Stimulated activated CD4-positive, alpha-beta T cell treated with anti-CD3 and anti-CD28 coated beads, Interleukin-1b, Interleukin-23, amount 100 ng/mL, for 1 hour (primary cell): ENCODE measurements at places on chromosomes 7 and 10.

DNA sequence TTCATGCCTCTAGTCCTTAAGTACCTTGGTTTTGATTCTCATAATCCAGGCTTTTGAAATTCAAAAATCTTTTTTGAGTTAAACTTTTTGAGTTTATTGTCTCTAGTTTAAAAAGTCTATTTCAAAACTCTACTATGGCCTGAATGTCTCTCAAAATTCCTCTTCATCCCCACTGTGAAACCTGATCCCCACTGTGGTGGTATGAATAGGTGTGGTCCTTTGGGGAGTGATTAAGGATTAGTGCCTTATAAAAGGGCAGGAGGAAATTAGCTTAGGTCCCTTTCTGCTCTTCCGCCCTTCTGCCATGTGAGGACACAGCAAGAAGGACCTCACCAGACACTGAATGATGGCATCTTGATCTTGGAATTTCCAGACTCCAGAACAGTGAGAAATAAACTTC lies 44.1 kb upstream of the JAZF1 start:
- no peak for DNase-seq

- no peak for DNase-seq
Observed at GRCh38 chr10:123607386-123607785, 58.8 kb upstream of the GPR26 start.

DNA sequence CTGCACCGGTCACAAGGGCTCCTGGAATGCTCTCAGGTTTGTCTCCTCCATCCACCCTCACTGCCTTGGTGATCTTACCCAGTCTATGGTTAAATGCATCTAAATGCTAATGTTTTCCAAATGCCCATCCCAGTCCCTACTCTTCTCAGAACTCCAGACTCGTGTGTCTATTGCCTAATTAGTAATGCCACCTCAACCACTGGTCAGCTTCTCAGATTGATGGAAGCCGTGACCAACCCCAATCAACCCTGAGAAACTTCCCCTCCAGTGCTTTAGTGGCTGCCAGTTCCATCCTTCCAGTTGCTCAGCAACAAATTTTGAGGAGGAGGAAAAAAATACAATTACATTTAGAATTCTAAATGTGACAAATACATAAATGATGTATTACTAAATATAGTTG lies 18.6 kb downstream of the NUDCD3 start:
- DNase-seq, result no peak

GRCh38 chr7:17939211-17939605 lies 1.1 kb downstream of the SNX13 start:
- no peak for DNase-seq

DNA sequence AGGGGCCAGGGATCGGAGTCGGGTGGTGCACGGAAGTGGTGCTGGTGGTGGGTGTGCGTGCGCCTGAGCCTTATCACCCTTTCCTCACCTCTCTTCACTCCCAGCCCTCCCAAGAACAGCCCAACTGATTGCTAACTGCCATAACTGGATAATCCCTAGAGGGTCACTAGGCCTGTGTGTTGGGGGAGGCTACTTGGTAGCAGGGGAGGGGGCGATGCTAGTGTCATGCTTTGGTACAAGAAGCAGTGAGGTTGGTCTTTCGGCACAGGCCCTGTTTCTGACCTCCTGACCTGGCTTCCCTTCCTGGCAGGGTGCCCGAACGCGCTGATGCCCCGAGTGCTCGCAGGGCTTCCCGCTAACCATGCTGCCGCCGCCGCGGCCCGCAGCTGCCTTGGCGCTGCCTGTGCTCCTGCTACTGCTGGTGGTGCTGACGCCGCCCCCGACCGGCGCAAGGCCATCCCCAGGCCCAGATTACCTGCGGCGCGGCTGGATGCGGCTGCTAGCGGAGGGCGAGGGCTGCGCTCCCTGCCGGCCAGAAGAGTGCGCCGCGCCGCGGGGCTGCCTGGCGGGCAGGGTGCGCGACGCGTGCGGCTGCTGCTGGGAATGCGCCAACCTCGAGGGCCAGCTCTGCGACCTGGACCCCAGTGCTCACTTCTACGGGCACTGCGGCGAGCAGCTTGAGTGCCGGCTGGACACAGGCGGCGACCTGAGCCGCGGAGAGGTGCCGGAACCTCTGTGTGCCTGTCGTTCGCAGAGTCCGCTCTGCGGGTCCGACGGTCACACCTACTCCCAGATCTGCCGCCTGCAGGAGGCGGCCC lies 652 bp downstream of the KAZALD1 start:
- no peak for DNase-seq

DNA sequence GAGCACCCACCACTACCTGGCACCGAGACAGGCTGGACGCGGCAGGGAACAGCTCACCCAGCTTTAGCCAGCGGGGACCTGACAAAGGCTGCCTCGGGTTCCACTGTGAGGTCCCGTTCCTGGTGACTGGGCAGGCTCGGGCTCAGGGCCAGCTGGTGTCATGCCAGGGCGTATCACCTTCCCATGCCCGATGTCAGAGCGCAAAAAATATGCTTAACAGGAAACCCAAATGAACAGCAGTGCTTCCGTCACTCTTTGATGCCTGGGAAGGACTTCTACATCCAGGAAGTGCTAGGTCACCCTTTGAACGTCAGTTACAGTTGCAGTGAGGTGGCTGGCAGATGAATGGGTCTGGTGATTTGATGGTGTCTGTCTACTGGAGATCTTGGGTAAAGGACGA lies 106.0 kb downstream of the ADARB2 start:
- DNase-seq, result no peak

DNA sequence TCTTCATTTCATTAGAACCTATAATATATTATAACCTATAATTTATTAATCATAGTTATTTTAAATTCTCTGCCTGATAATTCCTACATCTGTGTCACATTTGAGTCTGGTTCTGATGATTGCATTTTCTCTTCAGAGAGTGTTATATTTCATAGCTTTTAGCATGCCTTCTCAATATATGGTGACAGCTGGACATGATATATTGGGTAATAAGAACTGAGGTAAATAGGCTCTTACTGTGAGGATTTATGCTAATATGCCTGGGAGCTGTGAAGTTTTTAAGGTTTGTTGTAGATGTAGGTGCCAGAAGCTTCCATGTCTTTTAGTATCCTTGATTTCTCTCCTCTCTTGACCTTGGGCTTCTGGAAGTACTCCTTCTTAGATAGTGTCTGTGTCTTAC lies 325.9 kb upstream of the SEMA3D start:
- DNase-seq, result no peak
